ENCODE measurements at places on chromosomes 16 and 17.

GRCh38 chr17:62716834-62717588 is 89.5 kb downstream of the MRC2 start:
- no peak for DNase-seq

- no peak for DNase-seq
These were observed 105.8 kb upstream of the SDK2 start for GRCh38 chr17:73749928-73750605.

DNA sequence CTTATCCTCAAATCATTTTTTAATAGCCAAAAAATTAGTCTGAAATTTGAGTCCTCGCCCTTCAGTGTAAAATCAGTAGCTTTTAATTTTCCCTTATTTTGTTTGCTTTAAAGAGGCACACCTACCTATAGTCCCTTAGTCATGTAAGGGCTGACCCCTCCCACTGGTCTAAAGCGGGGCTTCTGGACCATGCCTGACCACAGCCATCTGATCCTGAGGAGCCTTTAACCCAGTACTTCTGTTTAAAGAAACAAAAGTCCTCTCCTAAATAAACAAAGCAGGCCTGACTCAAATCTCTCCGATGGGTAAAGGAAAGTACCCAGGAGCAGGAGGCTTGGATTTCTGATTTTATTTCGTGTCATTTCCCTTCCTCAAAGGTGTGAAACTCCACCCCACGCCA is 92.0 kb upstream of the CCL2 start:
- no peak for DNase-seq

DNA sequence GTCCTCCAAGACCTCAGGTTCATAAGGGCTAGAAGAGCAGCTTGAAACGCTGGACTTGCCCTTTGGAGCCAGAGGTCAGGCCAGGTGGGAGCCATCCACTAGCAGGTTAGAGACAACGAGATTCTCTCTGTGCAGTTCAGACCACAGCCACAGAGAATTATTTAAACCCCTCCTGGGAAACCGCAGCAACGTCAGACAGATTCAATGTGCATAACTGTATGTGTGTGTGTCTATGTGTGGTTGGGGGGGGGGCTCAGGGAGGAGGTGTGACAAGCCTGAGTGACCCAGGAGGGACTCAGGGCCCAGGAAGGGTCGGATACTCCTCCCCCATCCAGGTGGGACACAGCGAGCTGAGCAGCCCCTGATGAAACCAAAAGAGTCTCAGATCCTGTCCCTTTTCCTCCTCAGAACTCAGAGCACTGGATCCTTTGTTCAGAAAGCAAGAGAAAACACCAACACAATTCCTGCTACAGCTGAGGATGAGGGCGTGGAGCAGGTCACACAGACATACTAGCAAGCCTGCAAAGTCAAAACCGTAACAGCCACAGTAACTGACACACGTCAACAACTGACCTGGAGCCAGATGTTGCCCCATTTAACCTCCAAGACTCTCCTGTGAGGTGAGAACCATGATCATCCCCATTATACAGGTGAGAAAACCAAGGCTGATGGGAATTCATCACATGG is 66.8 kb downstream of the XYLT1 start:
- DNase-seq = no peak

DNA sequence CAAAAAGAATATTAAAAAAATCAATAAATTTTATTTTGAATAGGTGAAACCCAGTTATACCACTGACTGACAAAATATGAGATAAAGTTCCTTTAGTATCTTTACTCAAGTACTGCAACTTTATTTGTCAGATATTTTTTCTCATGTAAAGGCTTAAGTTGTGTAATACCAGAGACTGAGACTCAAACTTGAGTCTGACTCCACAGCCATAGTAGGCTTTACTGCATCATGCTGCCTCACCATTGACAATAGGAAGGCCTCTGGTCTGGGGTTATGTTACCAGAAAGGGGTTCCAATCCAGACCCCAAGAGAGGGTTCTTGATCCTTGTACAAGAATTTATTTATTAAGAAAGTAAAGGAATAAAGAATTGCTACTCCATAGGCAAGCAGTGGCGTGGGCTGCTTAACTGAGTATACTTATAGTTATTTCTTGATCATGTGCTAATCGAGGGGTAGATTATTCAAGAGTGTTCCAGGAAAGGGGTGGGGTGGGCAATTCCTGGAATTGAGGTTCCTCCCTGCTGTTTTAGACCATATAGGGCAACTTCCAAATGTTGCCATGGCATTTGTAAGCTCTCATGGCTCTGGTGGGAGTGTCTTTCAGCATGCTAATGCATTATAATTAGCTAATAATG is 187.4 kb upstream of the WSB1 start:
- DNase-seq = no peak

- no peak for DNase-seq
These were observed 10.2 kb upstream of the TEX19 start for GRCh38 chr17:82348866-82349265.

DNA sequence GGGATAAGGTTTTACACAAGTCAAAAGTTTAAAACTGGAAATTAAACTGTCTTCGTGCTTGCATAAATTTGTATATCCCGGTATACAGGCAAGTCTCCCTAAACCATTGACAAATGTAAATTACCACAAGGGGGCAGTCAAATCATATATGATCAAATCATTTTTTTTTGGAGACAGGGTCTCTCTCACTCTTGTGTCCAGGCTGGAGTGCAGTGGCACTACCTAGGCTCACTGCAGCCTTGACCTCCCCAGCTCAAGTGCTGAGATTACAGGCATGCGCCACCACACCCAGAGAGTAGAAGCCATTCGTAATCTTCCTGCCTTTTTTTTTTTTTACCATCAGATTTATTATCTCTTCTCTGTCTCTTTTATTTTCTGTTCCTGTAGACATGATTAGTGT is 18.5 kb downstream of the TOP2A start:
- no peak for DNase-seq

DNA sequence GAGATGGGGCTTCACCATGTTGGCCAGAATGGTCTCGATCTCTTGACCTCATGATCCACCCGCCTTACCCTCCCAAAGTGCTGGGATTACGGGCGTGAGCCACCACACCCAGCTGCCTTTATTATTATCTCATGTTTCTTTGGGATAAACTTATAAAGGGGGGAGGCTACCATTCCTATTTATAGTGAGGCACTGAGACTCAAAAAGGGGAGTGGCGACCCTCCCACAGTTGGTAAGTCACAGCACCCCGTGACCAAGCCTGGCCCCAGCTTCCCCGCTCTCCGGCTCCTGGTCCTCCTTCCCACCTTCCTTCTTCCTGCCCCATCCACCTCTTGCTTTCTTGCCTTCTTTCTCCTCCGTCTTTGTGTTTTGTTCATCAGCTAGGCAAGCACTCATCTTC is 5.2 kb downstream of the MYH3 start:
- no peak for DNase-seq

DNA sequence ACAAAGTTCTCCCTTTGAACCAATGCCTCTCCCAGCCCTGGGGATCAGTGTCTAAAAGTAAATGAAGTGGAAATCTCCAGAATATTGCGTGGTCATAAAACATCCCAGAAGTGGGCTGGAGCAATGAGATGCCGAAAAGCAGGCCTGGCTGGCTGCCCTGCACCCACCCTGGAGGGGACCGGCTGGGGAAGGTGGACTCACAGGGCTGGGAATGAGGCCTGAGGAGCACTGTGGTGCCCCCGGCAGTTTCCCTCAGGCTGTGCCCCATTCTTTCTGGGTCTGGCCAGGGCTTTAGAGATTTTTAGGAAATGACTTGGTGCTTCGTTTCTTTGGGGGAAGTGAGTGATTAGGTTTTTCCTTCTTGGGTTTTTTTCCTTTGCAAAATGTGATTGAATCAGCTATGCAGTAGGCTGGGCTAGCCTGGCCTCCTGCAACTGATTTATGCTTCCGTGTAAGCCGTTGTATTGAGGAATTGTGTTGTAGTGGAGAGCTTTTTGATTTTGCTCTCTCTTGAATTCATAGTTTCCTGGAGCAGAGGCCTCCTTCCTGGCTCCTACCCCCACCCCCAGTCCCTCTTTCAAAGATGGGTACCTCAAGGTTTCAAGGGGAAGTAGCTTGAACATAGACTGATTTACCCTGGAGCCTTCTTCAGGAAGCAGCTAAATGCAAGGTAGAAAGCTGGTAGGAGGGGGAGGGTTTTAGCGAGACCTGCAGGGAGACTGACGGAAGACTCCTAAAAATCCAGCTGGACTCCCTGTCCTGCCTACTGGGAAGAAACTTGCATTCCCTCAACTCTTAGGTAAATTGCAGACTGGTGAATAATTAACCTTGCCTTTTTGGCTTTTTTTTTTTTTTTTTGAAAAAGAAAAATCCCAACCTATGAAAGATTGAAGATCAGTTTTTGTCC is 170.2 kb downstream of the RAB11FIP4 start:
- DNase-seq = no peak

DNA sequence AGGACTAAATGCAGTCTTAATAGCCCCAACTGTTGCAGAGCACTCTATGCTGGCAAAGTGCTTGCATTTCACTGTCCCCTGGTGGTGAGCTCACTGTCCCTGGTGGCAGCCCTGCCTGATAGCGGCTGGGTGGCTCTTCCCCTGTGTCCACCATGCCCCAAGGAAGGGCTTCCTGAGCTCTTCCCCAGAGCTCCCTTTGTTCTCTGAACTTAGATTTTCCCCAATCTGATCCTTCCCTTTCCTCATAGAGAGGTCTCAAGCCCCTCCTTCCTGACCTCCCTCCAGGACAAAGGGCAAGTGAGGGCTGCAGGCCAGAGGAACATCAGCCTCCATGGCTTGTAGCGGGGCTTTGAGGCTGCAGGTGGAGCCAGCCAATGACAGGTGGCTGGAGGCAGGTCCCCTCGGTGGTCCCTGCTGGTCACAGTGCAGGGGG is 17.0 kb downstream of the BEAN1 start:
- no peak for DNase-seq

- no peak for DNase-seq
These were observed 7.0 kb upstream of the ANKFY1 start for GRCh38 chr17:4270736-4271135.

DNA sequence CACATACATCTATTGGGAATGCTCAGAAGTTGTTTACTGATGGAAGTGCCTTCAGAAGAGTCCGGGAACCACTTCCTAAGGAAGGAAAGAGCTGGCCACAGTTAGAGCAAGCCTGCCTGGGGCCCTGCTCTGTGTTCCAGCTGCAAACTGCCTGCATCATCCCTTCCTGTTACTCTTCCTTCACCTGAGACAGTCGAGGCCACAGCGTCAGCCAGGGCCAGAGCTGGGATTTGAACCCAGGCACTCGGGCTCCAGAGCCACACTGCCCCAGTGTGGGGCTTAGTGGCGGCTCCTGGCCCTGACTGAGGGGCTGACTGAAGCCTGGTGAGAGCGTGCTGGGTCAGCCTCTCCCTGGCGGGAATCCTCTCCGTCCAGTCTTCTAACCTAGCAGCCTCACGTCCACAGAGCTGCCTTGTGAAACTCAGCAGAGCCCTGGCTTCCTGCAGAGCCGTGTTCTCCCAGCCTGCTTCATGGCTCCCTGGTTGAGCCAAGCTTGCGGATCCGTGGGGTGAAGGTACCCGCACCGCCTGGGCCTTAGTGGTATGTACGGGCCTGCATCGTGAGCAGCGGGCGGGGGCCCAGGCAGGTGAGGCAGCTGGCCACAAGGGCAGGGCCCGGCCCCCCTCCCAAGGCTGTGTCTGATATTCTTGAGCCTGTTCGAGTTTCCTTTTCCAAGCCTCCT is 4.6 kb upstream of the C17orf99 start:
- DNase-seq = no peak
